ENCODE measurements at places on chromosomes 11 and 22.

DNA sequence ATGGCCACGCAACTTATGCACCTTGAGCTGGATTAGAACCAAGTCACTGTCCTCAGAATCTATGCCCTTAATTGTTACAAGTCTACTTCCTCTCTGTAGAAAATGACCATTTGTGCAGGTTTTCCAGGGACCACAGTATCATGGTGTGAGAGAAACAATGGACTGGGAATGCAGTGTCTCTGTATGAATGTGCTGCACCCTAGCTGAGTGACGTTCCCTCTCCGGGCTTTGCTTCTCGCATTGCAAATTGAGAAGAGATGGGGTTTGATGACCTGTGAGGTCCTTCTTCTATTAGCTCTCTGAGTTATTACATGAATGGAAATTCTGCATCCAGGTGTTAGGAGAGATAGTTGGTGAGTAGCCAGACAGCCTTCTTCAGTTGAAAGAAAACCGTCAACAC, 1052.3 kb downstream of the NTM start:
- DNase-seq, result no peak

GRCh38 chr11:67410984-67411784, 4.3 kb upstream of the CARNS1 start:
- DNase-seq, result no peak

GRCh38 chr11:8261291-8261690, 2.4 kb downstream of the LMO1 start:
- no peak for DNase-seq

DNA sequence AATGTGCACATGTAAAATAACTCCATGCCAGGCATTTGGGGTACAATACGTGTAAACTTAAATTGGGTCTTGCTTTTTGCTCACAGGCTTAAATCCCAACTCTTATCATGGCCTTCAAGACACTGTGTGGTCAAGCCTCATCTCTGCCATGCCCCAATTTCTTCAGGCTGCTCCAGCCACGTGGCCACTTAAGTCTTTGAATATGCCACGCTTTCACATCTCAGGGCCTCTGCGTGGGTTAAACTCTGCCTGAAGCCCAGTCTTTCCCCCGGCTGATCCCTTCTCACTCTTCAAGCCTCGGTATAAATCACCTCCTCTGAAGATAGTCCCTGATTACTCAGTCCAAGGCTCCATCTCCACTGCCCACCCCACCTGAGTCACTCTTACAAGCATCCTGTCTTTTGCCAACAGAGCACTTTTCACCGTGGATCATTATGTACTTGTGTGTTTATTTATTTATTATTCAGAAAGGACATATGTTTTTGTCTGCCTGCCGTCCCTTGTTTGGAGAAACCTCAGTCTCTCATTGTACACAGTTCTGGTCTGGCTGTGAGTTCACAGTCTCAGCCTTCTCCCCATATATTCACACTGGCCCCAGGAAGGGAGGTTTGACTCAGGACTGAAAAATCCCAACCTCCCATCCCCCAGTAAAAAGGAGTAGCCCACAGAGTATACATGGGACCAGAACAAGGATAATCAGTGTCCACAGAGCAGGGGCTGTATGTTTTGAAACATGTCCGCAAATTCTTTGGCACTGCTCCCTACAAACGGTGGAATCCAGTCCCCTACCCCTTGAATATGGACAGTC, 344.7 kb downstream of the MN1 start:
- no peak for DNase-seq

Measured in activated CD4-positive, alpha-beta T cell treated with anti-CD3 and anti-CD28 coated beads, Interleukin-10, Interleukin-2, amounts not matched to agents 100 ng/mL and 50 ng/mL, durations not matched to agents 16 hours and 8 hours (primary cell).